ENCODE measurements at places on chromosomes 7 and 10. TPM values are rescaled to one million over a fixed set of nuclear protein-coding genes. Genes with fewer than 3 reads are reported as not detected.

The NODAL gene
- not detected for polyA plus RNA-seq

DNA sequence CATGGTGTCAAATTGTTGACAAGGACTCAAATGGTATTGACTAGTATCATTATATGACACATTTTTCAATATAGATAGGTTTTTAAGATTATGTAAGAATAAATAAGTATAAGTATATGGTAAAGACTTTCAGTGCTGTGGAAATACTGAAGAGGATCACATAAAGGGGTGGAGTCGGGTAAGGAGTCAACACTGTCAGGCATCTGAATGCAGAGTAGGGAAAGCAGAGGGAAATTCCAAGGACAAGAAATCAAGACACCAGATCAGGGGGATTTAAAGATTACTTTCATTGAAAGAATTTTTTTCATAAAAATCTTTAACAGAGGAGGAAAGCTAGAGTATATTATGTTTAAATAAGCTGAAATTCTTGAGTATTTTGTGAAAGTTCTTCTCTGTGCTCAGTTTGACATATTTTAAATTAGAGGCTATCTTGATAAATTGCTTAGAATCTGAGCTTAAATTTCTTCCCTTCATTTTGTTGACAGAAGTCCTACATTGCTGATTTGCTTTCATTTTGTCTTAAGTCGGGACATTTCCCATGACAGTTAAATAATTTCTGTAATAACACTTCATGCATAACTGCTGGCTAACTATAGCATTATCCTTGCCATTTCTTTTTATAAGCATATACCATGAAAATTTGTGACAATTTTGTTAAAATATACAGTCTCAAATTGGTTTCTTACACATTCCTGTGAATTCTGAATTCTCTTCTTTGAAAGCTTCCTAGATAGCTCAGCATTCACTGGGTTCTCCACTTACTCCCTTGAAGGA lies 244.3 kb downstream of the PRKG1 start:
- DNase-seq = no peak

DNA sequence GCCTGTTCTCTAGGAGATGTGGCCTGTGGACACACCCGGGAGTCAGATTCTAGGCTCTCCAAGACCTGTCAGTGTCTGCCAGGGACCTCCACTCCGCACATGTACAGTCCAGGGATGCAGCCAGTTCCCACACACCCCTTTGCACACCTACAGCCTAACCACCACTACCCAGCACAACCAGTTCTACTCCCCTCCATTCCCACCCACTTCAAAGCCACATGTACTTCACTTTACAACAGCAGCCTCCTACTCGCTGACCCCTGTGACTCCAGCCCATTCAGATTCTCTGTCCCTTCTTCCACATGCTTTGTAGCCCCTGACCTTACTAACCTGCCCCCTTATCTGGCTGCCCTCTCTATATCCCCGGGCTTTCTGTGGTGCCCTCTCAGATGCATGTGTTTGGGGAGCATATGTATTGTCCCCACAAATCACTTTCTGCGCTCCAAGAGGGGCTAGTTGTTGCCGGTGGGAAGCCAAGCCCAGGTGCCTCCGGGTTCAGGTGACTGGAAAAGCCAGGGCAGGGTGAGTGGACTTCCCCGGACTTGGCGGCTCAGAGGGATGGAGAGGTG lies 7.2 kb downstream of the LBX1 start:
- no peak for DNase-seq

The SORCS3 gene
- 0.15 TPM for polyA plus RNA-seq

DNA sequence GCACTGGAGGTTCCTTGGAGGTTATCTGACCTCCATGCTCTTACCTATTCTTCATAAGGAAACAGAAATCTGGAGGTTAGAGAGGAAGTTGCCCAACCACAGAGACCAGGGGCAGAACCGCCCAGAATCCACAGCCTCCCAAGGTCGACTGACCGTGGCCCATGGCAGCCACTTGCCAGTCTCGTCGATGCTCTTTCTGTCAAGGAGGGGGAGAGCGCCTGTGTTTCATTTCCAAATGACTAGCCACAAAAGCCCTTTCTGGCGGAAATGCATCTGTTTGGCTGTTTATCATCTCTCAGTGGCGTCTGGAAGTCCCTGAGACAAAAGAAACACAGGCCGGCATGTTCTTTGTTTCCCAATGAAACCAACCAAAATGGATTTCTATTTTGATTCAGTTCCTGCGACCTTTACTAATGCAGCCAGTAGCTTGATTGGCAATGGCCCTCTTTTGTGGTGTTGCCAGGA lies 2.9 kb downstream of the RAMP3 start:
- peak; percentile 35 for DNase-seq

The DYDC2 gene
- polyA plus RNA-seq = not detected

- no peak for DNase-seq
Measured at GRCh38 chr7:90877201-90877600, 281.1 kb downstream of the CDK14 start.

DNA sequence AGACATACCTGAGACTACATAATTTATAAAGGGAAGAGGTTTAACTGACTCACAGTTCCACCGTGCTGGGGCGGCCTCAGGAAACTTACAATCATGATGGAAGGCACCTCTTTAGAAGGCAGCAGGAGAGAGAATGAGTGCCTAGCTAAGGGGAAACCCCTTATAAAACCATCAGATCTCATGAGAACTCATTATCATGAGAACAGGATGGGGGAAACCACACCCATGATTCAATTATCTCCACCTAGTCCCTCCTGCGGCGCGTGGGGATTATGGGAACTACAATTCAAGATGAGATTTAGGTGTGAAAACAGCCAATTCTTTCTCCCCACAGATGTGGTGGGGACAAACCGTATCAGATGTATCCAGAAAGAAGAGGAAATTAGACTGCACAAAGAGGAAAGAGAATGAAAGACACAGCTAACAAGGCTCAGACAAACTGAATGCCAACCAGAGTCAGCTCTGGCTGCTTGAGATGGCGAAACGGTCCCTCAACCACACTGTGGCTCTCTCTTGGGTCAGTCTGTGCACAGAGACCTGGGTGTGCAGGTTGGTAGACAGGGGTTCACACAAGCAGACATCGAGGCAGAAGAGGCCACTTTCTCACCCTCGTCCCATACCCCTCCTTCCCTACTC lies 375.6 kb downstream of the SFMBT2 start:
- no peak for DNase-seq

GRCh38 chr10:128048819-128049210 lies 77.4 kb downstream of the MKI67 start:
- no peak for DNase-seq

The ZNF727 gene
- not detected for polyA plus RNA-seq

DNA sequence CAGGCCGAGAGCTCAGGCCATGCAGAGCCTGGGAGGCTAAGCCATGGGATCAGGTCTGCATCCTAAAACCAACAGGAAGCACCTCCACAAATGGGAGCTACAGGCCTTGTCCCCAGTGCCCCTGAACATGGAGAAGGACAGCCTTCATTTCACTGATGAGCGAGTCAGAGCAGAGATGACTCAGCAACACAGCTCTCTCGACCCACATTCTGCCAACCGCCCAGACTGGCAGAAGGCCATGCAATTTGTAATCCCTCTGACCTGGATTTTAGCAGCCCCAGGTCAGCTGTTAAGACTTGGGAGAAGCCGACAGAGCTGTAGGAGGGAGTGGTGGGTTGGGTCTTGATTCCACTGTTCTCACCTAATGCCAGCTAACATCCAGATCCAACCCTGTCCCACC lies 25.5 kb downstream of the VOPP1 start:
- peak; percentile 80 for DNase-seq

- DNase-seq = no peak
Measured at GRCh38 chr10:48498940-48499510, 105.8 kb downstream of the ARHGAP22 start.

DNA sequence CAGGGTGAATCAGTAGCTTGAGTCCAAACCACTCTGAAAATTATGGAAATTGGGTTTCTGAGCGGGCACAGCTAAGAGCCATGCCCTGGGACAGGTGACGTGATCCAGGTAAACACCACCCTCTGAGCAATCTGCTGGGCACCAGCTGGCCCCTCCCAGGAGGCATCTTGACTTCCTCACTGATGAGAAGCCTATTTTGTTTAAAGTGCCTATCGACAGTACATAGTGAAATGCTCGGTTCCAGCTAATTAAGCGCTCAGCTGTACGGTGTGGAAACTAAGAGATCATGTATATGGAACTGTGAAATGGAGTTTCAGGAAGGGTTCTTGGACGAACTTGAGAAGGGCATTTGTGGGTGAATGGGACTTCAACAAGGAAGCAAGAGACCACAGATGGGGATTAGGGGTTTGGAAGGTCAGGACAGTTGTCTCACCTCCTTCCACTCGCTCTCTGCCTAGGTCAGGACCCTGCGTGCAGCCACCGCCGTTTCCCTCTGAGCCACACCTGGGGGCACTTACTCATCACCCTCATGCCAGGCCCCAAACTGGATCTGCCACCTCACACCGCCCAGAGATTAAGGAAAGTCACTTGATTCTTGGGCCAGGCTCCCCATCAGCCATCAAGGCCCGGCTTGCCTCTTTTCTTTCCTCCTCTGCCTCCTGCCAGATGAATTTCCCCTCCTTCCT lies 3.2 kb downstream of the ITPRIP start:
- DNase-seq = peak; percentile 56

The SH3PXD2A gene
- polyA plus RNA-seq = 19.2 TPM

DNA sequence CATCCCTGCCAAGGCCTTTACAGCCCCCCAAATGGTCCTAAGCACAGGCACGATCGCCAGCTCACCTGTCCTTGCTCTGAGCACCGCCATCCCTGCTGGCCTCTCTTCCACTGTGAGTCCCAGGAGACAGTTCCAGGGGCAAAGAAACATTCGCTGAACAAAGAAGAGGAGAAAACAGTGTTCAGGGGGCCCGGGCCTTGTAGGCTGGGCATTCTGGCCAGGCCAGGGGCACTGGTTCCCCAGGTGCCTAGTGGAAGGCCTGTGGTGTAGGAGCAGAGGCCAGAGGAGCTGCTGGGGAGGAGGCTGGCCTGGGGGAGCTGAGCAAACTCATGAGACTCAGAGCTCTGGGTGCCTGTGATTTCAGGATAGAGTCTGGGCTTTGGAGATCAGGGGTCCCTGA lies 22.6 kb downstream of the AQP1 start:
- no peak for DNase-seq

GRCh38 chr7:55273186-55273980 lies 91.8 kb upstream of the LANCL2 start:
- DNase-seq = no peak

- DNase-seq = no peak
Measured at GRCh38 chr7:21142081-21142480, 285.8 kb upstream of the SP4 start.

DNA sequence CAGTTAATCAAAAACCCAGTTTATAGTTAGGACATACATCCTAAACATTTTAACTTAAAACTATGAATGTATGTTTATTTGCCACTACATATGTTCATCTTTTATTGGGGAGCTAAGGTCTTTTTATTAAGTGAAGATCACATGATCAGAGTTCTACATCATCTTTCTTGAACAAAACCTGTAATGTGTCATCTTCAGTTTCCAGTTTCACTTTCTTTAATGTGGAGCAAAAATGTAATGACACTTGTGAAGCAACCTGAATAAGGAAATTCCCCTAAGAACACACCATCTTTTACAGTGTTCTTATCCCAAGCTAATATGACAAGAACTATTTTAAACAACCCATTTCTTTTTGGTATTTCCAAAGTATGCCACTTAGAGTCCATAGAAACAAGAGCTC lies 166.7 kb upstream of the BET1 start:
- DNase-seq = no peak

DNA sequence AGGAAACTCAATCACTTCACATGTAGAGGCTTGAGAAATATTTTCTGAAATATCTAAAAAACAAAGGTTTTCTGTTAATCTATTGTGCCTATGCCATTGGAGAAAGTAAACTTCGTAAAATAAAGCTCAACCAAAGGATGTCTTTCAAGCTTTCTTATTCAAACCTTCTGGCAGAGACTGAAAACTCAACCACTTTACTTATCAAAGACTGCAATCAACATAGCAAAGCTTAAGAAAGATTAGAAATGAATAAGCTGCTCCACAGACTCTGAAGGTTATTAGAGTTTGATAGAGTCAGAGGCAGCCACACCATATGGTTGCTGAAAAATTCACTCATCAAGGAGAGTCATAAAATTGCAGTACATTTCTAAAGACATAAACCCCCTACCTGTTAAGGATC lies 245.8 kb upstream of the MEOX2 start:
- DNase-seq = no peak

- DNase-seq = no peak
Measured at GRCh38 chr10:132450825-132451505, 54.0 kb downstream of the PWWP2B start.

The PTN gene
- polyA plus RNA-seq = not detected

The TMEM236 gene
- 4.9 TPM for polyA plus RNA-seq

The GIMAP5 gene
- 39.4 TPM for polyA plus RNA-seq

- no peak for DNase-seq
Measured at GRCh38 chr7:101586906-101587677, 42.0 kb downstream of the MYL10 start.

GRCh38 chr10:119446441-119447277 lies 95.9 kb downstream of the RGS10 start:
- no peak for DNase-seq

DNA sequence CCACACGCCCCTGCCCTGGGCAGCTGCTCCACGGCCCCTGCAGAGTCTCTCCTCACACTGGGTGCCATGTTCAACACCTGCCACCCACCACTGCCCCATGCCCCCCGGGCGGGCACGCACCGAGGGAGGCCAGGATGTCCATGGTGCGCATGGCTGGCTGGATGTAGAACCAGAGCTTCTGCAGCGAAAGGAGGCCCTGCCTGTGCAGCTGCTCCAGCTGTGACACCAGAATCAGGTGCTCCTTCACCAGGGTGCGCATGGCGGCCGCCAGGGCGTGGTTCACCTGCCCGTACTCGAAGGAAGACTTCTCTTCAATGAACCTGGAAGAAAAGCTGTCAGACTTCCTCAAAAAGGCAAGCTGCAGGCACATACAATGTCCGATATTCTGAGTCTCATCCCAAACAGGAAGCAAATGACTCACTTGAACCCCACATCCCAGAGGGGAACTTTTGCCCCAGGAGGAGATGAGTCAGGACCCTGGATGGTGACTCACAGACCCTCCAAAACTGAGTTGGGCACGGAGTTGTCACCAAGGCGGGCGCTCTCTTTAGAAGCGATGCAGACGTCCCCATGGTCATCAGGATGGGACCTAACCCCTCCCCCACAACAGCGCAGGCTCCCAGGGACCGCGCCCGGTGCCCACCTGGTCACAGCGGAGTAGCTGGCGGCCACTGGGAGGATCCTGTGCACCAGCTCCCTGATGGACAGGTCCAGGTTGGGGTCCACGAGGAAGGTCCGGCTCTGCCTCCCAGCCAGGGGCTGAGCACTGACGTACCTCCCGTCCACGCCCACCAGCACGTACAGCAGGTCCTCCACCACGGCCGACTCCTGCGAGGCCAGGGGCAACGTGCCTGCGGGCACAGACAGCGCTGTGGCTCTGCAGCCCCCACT lies 15.5 kb downstream of the TUBGCP2 start:
- DNase-seq = no peak

GRCh38 chr10:97475936-97476594 lies 22.2 kb downstream of the MMS19 start:
- DNase-seq = no peak

DNA sequence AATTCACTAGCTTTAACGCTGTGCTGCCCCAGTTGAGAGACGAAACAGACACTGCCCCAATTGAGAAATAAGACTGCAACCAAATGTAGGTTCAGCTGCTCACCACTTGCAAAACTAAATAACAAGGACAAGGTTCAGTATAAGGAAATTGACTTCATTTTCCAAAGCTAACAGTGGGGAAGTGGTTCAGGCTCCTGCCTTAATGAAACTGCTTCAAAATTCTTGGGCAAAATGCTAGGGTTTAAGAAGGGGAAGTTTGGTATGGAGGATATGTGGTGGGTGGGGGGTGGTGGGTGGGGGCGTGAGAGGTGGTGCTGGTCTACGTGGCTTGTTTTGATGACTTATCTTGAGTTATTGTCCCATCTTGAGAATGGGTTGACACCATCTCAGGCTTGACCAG lies 21.8 kb downstream of the MRPL32 start:
- no peak for DNase-seq

- DNase-seq = no peak
Measured at GRCh38 chr10:13681528-13681927, 94.8 kb downstream of the PRPF18 start.

Measured in sigmoid colon (tissue), 7 donors.